Sciatic nerve (tissue), 2 donors: ENCODE measurements at places on chromosomes 3 and 15. TPM values are rescaled to one million over a fixed set of nuclear protein-coding genes. Genes with fewer than 3 reads are reported as not detected.

GRCh38 chr3:81874738-81875137 is 113.3 kb upstream of the GBE1 start:
- DNase-seq = no peak

Gene EFCAB12
- total RNA-seq = 0.40 TPM

GRCh38 chr3:17469520-17469919 is 272.9 kb downstream of the TBC1D5 start:
- DNase-seq = no peak

GRCh38 chr3:122322095-122323075 is 2.7 kb upstream of the CSTA start:
- DNase-seq = no peak

DNA sequence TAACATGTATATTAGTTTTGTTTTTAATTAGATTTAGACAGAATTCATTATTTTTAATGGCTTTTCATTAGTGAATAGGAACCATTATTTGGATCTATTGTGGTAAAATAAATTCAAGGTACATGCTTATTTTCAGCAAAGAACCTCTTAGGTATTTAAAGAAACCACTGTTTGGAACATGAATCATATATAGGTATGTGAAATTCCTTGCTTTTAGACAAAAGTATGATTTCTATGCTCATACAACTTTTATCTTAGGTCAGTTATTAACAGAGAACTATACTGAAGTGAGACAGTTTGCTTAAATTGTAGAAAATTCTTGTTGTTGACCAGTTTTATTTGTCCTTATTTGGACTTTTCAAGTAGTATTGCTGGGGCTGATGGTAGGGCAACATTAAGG is 389.9 kb downstream of the FEZF2 start:
- DNase-seq = no peak

GRCh38 chr3:111035316-111035715 is 36.3 kb upstream of the NECTIN3 start:
- DNase-seq = no peak

Gene PTH1R
- 6.6 TPM for total RNA-seq
